Uterine smooth muscle cell (primary cell): ENCODE measurements at places on chromosomes 5 and 9. TPM values are rescaled to one million over a fixed set of nuclear protein-coding genes. Genes with fewer than 3 reads are reported as not detected.

The ZNF658 gene
- 4.6 and 6.2 TPM in 2 replicates for total RNA-seq

The PDE6A gene
- not detected in 2 replicates for total RNA-seq

The PTGR1 gene
- 77.0 and 89.0 TPM in 2 replicates for total RNA-seq

The MLANA gene
- not detected in 2 replicates for total RNA-seq

The PCBD2 gene
- 2.9 and 5.2 TPM in 2 replicates for total RNA-seq

The TRIM7 gene
- 2.1 and 2.4 TPM in 2 replicates for total RNA-seq

The IL13 gene
- not detected in 2 replicates for total RNA-seq

The IL9 gene
- total RNA-seq, result not detected in 2 replicates

The IRX4 gene
- total RNA-seq, result 0.11 TPM in 1 of 2 replicates, not detected in the other

The CMBL gene
- 8.7 and 14.0 TPM in 2 replicates for total RNA-seq

The GLE1 gene
- 31.9 and 42.6 TPM in 2 replicates for total RNA-seq

The ENG gene
- 5.8 and 7.1 TPM in 2 replicates for total RNA-seq

The SH3RF2 gene
- 0.77 and 1.2 TPM in 2 replicates for total RNA-seq

The AGXT2 gene
- not detected in 2 replicates for total RNA-seq

The C9orf85 gene
- total RNA-seq, result 11.6 and 17.4 TPM in 2 replicates

The ADRA1B gene
- under 0.01 TPM in 1 of 2 replicates, not detected in the other for total RNA-seq

The ZBED3 gene
- total RNA-seq, result 0.44 and 1.5 TPM in 2 replicates

The LVRN gene
- total RNA-seq, result 0.12 and 0.33 TPM in 2 replicates
